ENCODE measurements at places on chromosomes 5 and 9.

DNA sequence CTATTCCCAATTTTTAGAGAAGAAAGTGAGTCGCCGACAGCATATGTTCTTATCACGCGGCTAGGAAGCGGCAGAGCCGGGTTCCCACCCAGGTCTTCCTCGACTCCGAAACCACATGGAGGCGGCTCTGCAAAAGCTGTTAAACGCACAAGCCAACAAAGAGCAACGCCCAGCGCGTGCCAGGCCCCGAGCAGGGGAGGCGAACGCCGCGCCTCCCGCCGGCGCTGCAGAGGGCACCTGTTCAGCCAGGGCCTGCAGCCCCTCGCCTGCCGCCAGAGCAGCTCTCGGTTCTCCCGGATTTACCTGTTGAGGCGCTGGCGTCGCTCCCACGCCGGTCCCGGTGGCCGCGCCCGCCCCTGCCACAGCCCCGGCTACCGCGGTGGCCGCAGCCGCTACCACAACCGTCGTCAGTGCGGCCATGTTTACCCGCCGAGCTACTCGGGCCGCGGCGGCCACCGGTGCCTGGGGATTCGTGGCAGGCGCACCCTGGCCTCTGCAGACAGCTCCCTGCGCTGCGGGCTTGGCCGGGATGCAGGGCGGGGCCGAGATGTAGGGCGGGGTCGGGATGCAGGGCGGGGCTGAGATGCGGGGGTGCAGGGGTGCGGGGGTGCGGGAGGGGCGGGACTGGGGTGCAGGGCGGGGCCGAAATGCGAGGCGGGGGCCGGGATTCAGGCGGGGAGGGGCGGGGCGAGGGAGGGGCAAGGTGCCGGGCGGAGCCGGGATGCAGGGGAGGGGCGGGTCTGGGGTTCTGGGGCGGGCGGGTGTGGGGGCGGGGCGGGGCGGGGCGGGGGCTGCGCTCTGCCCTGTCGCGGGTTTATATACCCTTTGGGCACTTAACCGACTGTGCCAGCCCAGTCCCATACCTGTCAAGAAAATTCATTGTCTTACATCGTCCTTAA, at the start of gene CCDC112:
Gene CCDC112, minus strand, starts transcription at position 531 of the 899 bp plus-strand sequence. Its CDS starts 111 bp downstream, at position 420.
- peak; percentile 80 for DNase-seq

DNA sequence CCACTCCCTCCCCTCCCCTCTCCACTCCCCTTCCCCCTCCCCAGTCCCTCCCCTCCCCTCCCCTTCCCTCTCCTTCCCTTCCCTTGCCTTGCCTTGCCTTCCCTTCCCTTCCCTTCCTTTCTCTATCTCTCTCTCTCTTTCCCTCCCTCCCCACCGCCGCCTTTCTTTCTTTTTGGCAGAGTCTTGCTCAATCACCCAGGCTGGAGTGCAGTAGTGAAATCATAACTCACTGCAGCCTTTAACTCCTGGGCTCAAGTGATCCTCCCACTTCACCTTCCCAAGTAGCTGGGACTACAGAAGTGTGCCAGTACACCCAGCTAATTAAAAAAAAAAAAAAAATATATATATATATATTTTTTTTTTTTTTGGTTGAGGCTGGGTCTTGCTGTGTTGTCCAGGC, 45.5 kb downstream of the IL31RA start:
- DNase-seq: no peak

DNA sequence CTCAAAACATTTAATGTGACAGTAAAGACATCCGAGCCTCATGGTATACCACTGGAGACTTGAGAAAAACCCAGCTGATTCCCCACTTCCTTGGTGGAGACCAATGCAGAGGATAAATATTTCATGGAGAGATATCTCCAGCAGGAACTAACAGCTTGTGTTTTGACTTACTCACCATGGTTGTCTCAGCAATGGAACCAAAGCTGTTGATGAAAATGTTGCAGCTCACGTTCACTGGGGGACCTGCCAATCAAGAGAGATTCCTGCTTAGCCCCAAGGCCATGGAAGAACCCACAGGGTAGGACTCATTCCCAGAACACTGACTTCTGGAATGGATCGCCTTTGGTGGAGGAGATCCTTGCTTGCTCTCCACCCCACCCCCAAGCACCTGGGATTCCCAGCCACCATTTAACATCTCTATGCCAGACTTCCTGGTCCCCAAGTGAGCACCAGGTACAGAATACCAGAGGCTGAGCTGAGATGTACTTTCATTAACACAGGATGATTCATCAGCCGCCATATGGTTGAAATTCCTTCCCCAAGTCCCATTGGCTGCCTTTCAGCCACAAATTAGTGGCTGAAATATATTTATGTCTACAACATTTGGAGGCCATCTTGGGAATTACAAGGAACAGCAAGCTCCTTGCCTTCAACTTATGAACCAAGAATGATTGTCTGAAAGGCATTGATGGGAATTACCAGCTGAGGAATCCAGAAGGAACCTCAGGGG, 37.9 kb downstream of the GLRA1 start:
- no peak for DNase-seq

GRCh38 chr9:112366591-112366990, 13.3 kb upstream of the HSDL2 start:
- DNase-seq: no peak

DNA sequence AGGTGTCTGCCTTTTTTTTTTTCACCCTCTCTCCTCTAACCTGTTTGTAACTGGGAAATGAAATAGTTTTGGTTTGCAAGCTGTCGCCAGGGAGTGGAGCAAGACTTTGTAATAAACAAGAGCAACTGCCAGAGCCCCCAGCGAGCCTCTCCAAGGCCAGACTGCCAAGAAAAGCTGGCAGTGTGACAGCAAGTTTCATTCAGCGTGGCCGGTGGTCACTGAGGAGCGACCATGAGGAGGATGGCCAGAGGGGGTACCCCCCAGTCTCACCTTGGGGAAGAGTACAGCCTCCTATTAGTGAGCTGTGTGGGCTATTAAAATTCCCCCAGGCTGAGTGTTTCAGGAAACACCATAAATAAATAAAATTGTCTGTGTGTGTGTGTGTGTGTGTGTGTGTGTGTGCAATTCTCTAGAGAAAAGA, 49.9 kb downstream of the ZFAND5 start:
- no peak for DNase-seq

- no peak for DNase-seq
These were observed 175.3 kb upstream of the TBC1D2 start for GRCh38 chr9:98430535-98431292.

DNA sequence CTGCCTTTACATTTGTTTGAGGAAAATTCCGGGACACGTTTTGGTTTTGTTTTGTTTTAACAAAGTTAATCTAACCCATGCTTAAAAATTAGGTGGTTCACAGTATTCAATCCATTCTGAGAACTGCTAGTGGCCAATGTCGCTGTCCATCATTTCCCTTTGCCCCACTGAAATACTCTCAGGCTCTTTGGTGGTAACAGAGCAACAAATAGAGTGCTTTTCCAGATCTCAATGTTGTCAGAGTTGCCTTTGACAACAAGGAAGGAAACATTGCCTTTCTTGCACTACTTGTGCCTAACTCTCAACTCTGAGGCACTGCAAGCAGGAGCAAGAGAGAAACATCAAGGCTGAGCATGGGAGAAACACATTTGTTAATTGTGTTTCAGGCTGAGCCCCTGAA, 154.0 kb downstream of the MCTP1 start:
- no peak for DNase-seq

GRCh38 chr9:134689321-134690181, 47.9 kb downstream of the COL5A1 start:
- DNase-seq: no peak

DNA sequence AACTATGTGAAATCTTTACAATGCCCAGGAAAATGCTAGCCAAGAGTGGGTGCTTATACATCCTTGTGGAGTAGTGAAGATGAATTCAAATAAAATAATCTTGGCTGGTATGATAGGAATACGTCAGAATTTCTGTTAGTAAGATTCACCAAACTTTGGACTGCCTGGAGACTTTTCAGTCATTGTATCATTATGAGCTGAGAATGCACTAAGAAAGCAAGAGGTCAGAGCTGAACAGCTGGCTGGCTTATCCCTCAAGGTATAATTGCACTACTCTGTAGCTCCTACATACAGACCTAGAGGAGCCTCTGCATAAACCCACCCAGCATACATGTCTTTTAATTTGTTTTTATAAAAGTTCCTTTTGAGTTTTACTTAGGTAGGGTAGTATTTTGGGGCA, 568.5 kb upstream of the RIOK2 start:
- DNase-seq: no peak

GRCh38 chr5:57778501-57779091, 296.0 kb upstream of the ACTBL2 start:
- no peak for DNase-seq

DNA sequence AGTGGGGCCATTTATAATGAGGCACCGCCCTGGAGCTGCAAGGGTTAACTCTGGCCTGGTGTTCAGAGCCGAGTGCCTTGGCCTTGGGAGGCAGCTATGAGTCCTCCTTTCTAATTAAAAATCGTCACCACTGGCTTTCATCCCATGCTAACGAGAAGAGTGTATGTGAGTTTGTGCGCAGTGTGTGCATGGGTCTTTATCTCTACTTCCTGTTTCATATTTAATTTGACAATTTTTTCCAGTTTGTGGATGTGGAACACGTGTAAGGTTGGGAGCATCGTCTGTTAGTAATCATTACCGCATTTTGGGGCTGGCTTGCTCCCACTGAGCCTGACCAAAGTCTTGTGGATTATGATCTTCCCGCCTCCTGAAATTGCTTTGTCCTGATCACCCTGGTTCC, 76.4 kb downstream of the NDFIP1 start:
- no peak for DNase-seq

GRCh38 chr5:149432911-149433401, 53.9 kb upstream of the IL17B start:
- DNase-seq: no peak

GRCh38 chr9:98306384-98307145, 51.1 kb upstream of the TBC1D2 start:
- no peak for DNase-seq

GRCh38 chr5:42518595-42519221, 95.5 kb downstream of the GHR start:
- DNase-seq: no peak

GRCh38 chr9:12464400-12464799, 228.8 kb upstream of the TYRP1 start:
- no peak for DNase-seq

- no peak for DNase-seq
These were observed 9.2 kb downstream of the SQSTM1 start for GRCh38 chr5:179829732-179830435.

DNA sequence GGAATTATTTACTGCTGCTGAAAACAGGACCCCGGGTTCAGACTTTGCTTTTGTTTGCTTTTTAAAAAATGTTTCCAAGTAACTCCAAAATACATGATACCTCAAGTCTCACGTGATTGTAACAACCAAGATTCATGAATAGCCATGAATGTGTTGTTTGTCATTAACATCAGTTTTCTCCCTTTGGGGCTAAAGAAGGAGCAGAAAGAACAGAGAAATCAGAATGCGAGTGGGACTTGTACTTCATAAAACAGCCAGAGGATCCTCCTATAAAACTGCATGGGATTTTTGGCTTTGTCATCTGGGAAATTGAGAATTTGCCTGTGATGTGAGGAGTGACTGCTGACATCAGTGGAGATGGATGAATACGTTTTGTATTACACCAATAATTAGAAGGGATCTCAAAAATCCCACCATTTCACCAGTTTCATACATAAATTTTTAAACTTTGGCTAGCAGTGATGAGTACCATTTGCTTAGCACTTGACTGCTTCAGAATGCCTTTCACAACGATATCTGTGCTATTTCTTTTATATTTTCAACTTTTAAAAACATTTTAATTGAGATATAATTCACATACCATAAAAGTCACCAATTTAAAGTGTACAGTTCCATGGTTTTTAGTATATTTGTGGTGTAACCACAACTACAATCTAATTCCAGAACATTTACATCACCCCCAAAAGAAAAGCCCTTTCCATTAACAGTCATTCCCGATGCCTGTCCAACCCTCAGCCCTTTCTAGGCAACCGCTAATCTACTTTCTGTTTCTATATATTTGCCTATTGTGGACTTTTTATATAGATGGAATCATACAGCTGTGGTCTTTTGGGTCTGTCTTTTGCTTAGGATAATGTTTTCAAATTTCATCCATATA, 126.9 kb upstream of the ANKRD55 start:
- no peak for DNase-seq

DNA sequence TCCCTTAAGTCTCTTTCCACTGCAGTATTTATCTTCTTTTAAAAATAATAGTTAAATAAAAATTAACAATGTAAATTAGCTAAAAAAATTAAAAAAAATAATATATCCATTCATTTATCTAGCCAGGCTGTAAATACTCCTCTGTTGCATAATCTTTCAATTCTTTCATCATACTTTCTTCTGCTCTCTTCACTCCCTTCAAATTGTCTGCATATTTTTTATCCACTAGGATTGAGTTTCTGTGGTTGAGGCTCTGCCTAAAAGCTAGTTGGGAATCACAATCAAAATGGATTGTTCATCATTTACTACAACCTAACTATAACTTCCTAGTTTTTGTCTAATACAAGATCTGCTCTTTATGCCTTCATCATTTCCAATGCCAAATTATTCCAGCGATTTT, 182.2 kb downstream of the PDE4D start:
- no peak for DNase-seq

DNA sequence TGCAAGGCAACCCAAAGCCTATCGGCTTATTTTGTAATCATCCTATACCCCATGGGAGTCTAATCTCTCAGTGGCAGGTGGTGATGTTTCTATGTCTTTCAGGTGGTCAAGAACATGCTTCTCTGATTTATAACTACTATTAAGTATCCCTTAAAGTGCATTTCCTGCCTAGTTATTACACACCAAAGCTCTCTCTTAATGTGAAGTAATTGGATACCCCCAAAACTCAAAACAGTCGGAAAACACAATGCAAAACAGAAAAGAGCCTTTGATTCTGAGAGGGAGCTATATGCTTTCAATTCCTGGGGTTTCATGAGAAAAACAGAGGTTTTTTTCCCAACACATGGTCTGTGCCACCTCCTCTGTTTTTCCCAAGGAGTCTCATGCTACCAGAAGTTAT, 416.4 kb downstream of the CSNK1G3 start:
- DNase-seq: no peak

DNA sequence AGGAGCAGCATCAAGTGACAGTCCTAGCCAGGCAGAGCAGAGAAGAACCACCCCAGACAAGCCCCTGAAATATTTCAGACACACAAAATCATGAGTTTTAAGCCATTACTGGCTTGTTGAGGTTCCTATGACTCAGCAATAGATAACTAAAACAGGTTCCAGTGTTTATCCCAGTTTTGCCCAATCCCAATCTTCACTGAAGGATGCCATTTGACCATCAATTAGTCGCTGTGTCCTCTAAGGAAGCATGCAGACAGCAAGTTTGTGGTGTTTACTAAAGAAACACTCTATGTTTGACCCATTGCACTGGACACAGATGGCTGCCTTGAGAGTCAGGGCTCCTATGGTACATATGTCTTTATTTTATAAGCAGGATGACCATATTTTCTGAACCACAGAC, 186.7 kb downstream of the SYK start:
- DNase-seq: no peak

Data from activated CD4-positive, alpha-beta T cell treated with anti-CD3 and anti-CD28 coated beads, Interleukin-2, amount 10 ng/mL, durations not matched to agents 7 days and 5 days (primary cell).